ENCODE measurements at places on chromosomes 3 and 15.

- DNase-seq, result peak; percentile 92
Observed at GRCh38 chr15:68559345-68560310, 19.2 kb upstream of the CORO2B start.

DNA sequence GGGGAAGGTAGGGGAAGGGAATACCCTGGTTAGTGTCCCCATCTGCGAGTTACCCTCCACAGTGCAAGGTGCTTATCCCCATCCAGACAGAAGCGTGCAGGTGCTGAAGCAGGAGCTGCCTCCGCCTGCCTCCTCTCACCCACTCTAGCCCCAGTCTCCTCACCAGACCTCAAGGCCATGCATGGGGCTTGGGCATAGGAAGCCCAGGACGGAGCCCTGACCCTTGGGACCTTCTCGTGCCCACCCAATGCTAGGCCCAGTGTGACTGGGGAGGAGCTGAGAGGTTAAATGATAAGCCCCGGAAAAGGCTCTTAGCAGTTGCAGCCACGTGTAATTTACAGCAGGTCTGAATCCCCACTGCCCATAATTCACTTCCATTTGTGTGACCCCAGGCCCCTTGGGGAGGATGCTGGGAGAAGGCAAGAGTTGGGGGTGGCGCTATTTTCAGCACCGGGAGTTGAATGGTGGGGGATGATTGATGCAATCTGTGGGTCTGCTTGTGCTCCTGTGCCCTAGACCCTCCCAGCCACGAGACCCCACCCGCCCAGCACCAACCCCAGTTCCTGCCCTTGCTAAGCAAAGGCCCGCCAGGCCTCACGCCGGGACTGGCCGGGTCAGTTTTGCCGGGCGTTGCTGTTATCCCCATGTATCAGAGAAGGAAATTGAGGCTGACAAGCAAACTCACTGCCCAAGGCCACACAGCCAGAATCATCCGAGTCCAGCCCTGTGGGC lies 14.5 kb upstream of the PLXND1 start:
- no peak for DNase-seq

DNA sequence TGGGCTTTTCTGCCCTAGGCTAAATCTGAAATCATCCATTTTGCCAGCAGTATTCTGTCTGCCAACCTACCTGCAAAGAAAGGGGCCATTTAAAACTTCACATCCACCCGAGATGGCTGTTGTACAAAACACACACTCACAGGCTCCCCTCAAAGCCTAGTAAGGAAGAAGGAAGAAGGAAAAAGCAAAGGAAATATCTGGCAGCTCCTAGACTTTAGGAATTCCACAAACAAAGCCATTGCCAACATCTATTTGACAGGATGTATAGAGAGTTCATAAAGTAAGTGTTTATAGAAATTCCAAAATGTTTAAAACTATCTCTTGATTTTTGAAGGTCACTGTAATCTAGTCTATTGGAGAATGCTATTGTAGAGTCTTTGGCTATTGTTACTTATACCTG lies 91.9 kb upstream of the THBS1 start:
- DNase-seq, result no peak

DNA sequence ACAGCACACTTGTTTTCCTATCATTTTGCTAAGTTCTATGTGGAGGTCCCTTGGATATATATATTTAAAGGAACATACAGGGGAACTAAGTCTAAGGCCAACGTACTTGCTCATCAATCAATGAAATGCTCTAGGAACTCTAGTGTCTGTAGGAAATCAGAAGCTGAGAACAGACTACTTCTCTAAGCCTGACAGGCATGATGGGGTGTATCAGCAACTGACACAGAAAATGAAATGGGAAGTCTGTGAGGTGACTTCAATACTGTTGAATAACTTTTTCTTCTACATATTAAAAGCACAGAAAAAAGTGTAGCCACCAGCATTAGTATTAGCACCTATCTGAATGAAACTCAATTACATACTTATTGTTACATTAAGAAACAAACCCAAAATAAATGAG lies 56.9 kb upstream of the CSPG5 start:
- DNase-seq, result no peak

DNA sequence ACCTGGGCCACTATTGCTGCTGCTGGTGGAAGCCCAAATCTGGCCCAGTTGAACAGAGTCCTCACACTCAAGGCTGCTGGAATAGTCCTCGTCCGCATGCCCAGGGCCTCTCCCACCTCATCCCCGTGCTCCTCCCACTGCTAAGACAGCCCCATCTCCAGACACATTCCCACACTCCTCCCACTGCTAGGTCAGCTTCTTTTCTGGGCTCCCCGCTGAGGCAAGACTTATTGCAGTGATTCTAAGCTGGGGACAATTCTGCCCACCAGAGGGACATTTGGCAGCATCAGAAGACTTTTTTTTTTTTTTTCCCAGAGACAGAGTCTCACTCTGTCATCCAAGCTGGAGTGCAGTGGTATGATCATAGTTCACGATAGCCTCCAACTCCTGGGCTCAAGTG lies 35.1 kb downstream of the POC1A start:
- DNase-seq, result no peak

- peak; percentile 3 for DNase-seq
Observed at GRCh38 chr3:66418475-66418931, 82.3 kb downstream of the LRIG1 start.

GRCh38 chr3:31804251-31805051 lies 176.6 kb downstream of the OSBPL10 start:
- no peak for DNase-seq

DNA sequence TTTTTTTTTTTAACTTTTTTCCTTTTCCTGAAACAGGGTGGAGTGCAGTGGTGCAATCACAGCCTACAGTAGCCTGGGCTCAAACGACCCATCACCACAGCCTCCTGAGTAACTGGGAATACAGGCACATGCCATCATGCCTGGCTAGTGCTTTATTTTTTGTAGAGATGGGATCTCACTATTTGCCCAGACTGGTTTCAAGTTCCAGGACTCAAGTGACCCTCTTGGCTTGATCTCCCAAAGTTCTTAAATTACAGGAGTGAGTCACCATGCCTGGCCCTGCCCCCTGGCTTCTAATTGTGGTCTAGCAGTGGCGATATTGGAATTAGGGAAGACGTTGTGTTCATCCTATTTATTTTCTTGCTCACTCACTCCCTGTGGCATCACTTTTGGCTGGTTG lies 1138.4 kb downstream of the SI start:
- no peak for DNase-seq

GRCh38 chr3:186152361-186152798 lies 43.5 kb upstream of the ETV5 start:
- DNase-seq, result no peak

DNA sequence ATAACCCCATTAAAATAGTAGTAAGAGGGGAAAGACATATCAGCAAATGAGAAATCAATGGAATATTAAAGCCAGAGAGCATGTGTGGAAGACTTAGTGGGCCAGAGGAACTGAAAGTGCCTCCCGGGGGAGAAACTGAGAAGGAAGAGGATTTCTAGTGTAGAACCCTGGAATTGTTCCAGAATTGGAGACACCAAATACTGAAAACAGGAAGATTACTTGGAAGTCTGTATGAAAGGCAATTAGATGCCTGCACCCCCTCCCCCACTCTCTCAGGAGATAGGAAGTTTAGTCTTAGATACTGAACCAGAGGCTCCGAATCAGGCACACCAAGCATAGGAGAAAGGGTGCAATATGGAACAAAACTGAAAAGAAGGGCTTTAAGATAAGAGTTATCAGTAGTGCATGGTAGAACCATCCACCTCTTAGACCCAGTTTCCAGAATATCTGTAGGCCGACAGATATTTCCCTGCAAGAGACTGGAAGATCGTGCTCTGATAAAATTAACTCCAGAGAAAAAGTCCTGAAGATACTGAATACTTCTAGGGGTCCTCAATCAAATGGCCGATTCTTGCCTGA lies 32.4 kb downstream of the KLHL18 start:
- DNase-seq, result no peak

GRCh38 chr3:186361762-186362536 lies at the start of gene DGKG:
DGKG (minus strand) TSS chr3:186362234; CDS start chr3:186320459, 41,775 bp downstream.
- DNase-seq, result peak; percentile 86

DNA sequence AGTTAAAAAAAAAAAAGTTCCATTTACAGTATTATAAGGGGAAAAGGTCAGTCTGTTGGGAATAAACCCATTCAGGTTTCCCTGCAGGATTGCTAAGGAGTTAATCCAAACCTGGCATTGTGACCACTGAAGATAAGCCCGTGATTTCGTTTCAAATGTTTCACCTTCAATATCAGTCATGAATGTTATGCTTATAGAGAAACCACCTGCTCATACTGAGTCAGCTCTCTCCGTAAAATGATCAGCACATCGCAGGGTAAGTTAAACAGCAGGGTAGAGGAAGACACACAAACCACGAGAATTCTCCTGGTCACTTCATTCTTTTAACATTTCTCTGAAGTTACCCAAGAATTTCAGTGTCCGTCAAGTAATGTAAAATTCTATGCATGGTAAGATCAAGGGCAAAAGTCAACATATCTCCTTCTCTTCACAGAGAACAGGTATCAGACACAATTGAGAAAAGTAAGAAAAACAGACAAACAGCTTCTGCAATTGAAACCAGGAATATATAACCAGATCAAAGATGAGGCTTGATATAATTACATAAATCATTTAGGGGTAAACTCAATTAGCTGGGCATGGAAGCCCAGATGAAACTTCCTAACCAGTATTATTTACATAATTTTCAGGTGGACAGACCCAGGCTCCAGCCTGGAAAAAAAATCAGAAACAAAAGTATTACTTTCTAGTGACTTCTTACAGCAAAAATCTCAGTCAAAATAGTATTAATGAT lies 67.6 kb upstream of the ARHGEF3 start:
- no peak for DNase-seq

- DNase-seq, result no peak
Observed at GRCh38 chr3:107542665-107543064, 19.9 kb downstream of the BBX start.

DNA sequence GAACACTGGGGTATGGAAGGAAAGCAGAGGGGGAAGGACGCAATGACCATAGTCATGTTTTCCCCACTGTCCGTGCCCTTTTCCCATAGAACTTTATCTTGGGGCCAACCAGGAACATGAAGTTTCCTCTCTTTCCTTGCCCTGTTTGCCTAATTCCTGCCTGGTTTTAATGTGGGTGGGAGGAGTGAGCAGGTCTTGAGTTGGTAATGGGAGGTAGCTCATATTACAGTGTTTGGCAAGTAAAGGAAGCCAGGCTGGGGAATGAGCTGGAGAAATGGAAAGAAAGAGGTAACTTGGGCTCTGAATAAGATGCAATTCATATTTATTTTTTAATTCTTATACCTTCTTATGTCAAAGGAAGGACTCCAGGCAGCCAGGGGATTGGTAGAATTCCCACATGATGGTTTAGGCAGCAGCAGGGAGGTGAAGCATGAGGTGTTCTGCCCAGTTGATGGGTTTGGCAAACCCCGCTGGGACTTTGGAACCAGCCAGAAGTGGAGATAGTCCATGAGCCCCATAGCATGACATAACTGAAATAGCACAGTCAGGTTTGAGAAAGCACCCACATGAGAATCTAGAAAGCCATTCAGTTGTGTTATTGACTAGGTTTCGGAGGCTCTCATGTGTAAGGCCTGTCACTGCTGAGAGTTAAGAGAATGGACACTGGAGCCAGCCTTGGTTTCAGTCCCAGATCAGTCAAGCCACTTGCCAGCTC lies 60.0 kb downstream of the CCK start:
- no peak for DNase-seq

GRCh38 chr3:5388091-5388490 lies 200.6 kb downstream of the EDEM1 start:
- no peak for DNase-seq

- no peak for DNase-seq
Observed at GRCh38 chr3:22159004-22159695, 408.1 kb upstream of the ZNF385D start.

DNA sequence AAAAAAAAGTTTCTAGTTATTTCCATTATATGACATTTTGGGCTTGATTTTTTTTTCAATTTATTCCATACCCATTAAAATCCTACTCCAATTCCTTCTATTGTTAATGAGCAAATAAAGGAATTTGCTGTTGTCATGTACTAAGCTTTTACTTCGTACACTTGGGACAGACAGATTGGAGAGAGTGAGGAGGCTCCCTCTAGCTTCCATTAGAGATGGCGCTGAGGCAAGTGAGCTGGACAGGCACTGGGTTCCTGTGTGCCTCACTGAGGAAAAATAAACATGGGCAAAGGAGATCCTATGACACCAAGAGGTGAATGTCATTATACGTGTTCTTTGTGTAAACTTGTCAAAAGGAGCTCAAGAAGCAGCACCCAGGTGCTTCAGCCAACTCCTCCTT lies 441.1 kb upstream of the MDFIC2 start:
- DNase-seq, result no peak

All from NCI-H1417 (cell line).